Germinal center (tissue), 1 donor: ENCODE measurements at places on chromosomes 16 and 17.

DNA sequence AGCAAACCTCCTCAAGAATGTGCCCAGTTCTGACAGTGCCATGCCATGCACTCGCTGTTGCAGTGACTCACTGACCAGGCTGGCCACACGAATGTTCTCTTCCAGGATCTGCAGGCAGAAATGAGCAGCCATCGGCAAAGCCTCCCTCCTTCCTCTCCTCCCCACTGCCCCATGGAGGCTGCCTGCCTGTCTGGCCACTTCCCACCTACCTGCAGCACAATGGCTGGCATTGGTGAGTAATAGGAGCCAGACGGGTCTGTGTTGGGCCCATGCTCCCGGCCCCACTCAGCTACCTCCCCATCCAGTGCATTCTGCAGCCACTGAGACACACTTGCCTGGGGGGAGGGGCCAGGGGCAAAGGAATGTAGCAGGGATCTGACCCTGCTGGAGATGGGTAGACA lies 2.8 kb upstream of the MATCAP1 start:
- no peak for DNase-seq

DNA sequence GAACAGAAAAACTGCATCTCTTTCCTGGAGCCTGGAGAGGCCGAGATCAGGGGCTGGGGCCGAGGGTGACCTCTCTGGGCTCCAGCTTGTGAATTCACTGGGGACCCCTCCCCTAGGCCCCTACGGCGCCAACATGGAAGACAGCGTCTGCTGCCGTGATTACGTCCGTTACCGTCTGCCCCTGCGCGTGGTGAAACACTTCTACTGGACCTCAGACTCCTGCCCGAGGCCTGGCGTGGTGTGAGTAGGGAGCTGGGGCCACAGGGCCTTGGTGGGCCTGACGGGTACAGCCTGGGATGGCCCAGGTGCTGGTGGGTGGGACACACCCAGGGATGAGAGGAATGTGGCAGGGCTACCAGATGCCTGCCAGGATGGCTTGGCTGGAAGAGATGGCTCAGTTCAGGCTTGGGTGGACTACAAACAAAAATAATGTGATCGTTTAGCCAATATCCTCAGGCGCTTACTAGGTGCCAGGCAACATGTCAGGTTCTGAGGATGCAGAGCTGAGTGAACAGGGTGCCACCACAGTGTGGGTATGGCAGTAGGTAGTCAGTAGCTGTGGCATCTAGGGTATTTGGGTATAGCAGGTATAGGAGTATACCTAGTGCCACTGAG lies 1.8 kb downstream of the CCL22 start:
- no peak for DNase-seq

GRCh38 chr16:78022347-78023060 lies at the start of gene CLEC3A:
Gene CLEC3A (plus strand): TSS chr16:78022548. CDS start chr16:78022627, 79 bp downstream.
- DNase-seq, result no peak

DNA sequence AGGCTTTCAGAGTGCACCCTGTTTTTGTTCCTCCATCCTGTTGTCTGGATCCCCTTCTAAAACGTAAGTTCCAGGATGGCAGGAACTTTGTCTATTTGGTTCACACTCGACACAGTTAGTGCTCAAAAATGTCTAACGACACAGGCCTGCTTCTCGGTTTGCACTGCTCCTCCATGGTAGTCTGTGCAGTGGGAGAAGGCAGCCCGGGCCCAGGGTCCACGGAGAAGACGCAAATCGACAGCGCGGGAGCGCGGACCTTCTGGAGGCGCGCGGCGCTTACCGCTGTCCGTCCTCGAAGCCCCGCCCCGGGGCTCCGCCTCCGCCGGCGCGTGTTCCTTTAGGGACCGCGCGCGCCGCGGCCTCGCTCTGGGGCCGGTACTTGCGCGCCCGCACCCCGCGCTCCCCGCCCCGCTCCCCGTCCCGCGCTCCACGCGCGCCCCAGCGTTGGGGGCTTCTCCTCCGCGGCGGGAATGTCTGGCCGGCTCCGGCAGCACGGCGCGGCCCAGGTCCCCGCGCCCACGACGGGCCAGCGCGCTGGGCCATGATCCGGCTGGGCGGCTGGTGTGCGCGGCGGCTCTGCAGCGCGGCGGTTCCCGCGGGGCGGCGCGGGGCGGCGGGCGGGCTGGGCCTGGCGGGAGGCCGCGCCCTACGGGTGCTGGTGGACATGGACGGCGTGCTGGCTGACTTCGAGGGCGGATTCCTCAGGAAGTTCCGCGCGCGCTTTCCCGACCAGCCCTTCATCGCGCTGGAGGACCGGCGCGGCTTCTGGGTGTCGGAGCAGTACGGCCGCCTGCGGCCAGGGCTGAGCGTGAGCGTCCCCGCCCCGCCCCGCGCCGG lies at the start of gene NT5M:
Gene NT5M, plus strand, starts transcription at position 364 of the 837 bp plus-strand sequence. Its CDS starts 178 bp downstream, at position 542.
- DNase-seq, result peak; percentile 85
